ENCODE measurements at places on chromosomes 5 and 9. TPM values are rescaled to one million over a fixed set of nuclear protein-coding genes. Genes with fewer than 3 reads are reported as not detected.
A peak's percentile ranks its signal among the peaks of the same experiment; 100 is the strongest.

DNA sequence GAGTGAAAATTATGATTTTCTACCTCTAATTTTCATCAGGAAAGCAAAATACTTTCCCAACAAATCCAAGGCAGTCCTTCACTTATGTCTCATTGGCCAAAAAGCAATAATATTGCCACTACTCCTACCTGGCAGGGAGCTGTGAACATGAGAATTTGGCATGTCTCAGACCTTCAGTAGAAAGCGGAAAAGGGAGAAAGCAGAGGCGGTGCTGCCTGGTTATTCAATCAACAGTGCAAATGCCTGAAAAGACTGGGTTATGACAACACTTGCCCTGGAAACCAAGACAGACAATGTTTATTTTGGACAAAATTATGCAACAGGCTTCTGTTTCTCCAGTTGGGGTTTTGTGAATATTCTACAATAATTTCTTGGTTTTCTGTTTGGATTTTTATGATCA, 194.4 kb downstream of the TAF11L14 start:
- DNase-seq, result no peak

DNA sequence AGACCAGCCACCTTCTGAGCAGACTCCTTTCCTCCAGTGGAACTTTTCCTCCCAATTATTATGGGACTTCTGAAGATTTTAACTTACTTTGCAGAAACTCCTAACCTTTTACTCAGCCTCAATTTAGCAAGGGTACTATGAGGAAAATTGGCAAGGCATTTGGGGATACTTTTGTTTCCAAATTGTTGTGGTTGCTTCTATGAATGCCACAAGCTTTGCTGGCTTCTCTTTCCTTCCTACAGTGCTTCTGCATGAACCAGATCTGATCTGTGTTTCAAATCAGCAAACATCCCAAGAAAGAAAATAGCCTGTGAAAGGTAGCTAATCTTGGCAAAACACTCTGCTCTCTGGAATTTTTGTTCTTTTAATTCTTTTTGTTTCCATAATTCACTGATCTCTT, 57.3 kb upstream of the TAF11L2 start:
- DNase-seq, result no peak

DNA sequence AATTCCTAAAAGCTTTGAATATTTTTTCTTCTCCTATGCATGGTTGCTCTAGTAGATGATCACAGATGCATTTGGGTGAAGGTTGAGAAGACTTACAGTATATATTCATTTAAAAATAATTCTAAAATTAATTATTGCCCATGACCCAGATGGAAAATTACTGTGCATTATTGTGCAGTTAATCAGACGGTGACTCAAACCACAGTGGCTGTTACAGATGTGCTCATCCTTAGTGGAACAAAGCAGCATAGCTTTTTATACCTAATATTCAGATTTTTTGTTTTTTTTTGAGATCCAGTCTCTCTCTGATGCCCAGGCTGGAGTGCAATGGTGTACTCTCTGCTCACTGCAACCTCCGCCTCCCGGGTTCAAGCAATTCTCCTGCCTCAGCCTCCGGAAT, 10.7 kb downstream of the OR2V1 start:
- no peak for DNase-seq

GRCh38 chr9:111891910-111892499, 4.6 kb upstream of the UGCG start:
- peak; percentile 69 for DNase-seq

DNA sequence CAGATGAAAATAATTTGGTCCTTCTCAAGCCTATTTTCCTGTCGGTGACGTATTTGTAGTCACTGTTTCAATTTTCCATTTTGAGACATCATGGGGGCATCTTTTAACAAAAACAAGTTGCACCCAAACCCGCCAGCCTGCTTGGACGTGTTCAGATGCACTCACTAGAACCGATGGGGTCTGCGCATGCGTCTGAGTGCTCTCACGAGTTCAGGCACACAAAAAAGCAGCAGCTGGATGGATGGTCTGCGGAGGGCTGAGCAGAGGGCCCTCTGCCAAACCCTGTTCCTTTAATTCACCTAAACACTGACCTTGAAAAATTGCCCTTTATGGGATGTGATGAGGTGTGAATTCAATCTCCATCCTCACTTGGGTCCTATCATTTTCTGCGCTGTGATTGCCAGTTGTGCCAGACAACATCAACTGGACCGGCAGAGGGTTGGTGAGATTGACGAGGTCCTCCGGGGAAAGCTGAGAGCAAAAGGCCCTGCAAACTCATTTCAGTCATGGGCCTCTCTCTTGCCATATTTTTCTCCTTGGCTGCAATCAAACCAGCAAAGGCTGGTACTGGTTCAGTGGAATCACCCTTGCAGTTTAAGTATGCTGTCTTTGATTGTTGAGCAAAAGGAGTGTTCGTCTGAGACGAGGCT, 251.9 kb downstream of the NFIB start:
- DNase-seq, result no peak

- DNase-seq, result peak; percentile 66
Observed at GRCh38 chr9:132575005-132575609, 7.3 kb upstream of the BARHL1 start.

- DNase-seq, result no peak
Observed at GRCh38 chr9:133249337-133249736, 25.7 kb downstream of the ABO start.

DNA sequence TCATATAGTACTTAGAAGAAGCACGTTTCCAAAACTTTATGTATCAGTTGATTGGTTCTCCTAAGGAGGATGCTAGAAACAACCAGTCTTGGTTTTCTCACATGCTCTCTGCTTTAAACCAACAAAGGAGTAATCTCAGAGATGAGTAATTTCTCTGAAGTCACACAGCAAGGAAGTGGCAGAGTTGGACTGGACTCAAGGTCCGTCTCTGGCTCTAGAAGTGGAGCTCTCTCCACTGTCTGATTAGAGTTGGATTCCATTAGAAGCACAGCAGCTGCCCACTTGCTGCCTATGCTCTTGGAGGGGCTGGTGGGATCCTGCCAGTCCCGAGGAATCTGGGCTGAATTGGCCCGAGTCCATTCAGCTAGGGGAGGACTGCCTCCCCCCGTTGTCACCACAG, 21.0 kb downstream of the RALGPS1 start:
- DNase-seq, result no peak

DNA sequence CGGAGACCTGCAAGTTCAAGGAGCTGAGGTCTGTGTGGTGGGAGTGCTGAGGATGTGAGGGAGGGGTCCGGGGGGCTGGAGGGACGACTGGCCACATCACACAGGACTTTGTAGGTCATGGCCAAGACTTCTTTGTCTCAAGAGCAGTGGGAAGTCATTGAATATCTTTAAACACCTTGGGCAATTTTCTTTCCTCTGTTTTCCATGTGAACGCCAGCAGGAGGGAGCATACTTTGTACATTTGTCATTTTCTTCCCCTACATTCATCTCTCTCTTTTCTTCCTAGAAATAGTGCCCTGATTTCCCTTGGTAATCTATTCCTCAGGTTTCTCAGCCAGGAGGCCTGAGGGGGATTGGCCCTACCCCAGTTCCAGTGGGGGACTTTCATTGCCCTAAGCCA, 153.7 kb upstream of the MSX2 start:
- no peak for DNase-seq

CER1 gene
- total RNA-seq, result not detected

ARL14EPL gene
- total RNA-seq, result not detected
